ENCODE measurements at places on chromosomes 6 and 20.

DNA sequence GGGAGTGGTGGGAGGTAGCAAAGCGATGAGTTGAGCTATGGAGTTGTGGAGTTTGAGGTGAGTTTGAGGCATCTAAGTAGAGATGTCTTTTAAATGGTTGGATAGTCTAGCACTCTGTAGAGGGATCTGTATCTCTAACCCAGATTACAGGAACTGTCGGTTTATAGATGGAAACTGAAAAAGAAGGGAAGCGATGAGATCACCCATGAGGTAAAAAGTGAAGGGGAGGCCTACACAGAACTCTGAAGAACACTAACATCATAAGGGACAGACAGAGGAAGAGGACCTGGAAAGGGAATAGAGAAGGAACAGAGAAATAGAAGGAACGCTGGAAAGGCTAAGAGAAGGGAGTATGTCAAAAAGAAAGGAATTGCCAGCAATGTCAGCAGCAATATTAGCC lies 2.5 kb downstream of the HINT3 start:
- DNase-seq, result no peak

- DNase-seq, result no peak
Measured at GRCh38 chr6:7100072-7100752, 7.5 kb upstream of the RREB1 start.

GRCh38 chr6:76422511-76423213 lies 350.2 kb upstream of the IMPG1 start:
- no peak for DNase-seq

GRCh38 chr6:3261518-3261820 lies 2.7 kb downstream of the PSMG4 start:
- no peak for DNase-seq

GRCh38 chr6:5569491-5569890 lies 308.2 kb downstream of the FARS2 start:
- no peak for DNase-seq

DNA sequence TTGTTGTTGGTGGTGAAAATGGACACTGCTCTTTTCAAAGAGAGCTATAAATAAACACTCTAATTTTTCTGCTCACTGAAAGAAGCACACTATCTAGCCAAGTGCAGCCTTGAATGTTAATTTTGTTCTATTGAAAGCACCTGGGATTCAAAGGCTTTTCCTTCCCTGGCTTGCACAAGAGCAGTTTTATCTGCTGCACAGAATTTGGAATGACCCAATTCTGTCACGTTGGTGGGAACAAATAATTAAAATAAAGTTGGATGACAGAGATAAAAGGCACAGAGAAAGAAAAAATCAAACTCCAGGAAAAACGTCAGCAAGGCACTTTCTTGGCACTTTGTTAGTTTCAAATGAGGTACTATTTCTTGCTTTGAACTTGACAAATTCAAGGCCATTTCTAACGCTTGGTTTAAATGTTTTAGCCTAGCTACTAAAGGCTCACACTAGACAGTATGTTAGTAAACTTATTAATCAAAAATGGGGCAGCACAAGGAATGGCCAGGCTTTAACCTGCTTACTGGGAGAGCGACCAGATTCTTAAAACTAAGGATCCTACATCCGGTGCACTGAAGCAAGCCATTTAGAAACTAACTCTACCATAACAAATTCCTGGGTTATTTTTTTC lies 145.5 kb upstream of the ARG1 start:
- DNase-seq, result no peak

Data from NCI-H187 (cell line).